ENCODE measurements at places on chromosomes 3 and 15. TPM values are rescaled to one million over a fixed set of nuclear protein-coding genes. Genes with fewer than 3 reads are reported as not detected.

The SIDT1 gene
- total RNA-seq: 1.5 TPM

GRCh38 chr3:167114619-167115018, 265.5 kb downstream of the ZBBX start:
- no peak for DNase-seq

DNA sequence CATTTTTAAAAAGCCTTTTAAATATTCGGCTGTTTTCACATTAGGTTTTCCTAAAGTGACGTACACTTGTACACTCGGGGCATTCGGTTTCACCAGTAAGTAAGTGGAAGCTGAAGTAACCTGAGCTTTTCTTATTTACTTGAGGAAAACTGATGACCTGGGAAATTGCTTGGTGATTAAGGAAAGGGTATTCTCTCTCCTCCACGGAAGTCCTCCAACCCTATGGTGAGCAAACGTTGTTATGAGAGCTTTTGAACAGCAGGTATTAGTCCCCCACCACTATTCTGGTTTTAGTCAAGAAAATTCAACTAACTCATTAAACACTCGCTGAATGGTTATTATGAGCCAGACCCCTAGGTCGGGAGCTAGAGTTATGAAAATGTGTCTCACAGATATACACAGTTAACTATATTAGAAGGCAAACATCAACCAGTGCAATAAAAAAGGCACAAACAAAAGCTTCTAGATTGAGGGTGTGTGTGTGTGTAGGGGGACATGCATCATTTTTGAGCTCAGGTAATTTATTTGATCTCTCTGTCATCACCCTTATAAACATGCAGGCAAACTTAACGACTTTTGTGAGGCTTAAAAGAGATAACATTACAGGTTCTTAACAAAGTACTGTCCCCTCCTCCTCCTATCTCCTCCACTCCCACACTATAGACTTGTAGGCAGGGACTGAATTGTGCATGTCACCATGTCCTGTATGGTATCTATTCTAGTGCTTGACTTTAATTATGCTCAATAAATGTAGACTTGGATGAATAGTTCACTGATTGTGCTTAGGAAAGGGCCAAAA, 143.3 kb upstream of the MB21D2 start:
- DNase-seq: no peak

DNA sequence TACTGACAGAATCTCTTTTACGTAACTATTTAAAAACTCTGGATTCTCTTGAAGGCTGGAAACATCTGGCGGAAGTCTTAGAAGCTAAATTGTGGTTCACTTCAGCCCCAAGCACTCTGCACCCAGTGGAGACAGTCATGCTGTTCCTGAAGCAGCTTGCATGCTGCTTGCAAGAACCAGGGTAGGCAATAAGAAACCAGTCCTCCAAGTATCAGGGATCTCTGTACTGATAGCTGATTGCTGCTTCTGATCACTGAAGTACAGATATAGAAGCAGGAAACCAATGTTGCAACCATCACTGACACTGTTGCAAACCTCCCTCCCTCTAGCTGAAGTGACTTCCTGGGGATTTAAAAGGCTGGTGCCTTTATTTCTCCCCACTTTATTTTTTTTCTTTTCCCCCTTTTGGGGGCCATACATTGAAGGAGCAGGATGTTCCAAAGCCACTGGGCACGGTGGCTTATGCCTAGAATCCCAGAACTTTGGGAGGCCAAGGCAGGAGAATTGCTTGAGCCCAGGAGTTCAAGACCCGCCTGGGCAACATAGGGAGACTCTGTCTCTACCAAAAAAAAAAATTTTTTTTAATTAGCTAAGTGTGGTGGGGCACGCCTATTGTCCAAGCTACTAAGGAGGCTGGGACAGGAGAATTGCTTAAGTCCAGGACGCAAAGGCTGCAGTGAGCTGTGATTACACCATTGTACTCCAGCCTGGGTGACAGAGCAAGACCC, 15.3 kb downstream of the SPCS1 start:
- no peak for DNase-seq

DNA sequence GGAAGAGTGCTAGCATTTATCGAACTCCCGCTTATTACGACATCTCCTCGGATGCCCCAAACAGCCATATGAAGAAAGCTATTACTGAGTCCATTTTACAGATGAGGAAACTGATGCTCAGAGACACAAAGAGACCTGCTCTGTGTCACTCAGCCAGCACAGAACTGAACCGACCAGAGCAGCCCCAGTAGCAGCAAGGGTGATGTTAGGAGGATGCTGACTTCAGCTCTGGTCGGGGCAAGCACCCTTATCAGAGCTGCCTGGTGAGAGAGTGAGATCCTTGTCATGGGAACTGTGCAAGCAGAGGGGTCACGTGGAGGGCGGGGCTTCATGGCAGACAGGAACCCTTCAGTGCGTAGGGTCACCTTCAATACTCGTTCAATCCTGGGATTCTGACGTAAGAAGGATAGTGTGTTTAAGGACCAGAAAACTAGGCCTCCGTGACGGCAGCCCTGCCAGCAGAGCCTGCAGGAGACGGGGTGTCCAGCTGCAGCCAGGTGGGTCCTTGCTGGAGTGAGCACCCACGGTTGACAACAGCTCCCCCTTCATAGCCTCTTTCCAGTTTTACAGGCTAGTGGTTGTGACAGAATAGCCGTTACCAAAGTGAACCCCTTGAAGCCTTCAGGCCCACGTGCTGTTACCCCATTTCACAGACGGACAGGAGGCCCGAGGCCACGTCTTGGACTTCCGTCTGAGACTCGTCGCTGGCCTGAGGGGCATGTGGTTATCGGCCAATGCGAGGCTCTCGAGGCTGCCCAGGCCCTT, 12.0 kb upstream of the IQSEC1 start:
- DNase-seq: no peak

Data from mesenteric fat pad (tissue), 1 donor.